NCI-H1436 treated with DMSO at 0.1 percent for 48 hours (cell line): ENCODE measurements at places on chromosomes 4 and X.
A peak's percentile ranks its signal among the peaks of the same experiment; 100 is the strongest.

DNA sequence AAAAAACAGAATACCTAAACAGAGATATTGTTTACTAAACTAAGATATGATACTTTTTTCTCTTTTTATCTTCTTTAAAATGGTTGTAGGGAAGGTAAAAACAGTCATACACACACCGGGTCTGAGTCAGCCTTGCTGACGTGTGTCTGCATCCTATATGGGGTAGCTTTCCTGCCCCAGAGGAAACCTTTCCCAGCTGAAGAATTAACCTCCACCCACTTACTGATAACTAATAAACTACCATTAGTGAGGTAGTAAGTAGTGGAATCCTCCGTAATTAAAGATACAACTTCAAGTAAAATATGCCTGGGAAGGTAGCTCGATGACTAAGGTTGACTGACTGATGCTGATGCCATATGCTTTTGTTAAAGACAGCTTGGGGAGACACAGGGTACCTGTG, 312.2 kb downstream of the DCTD start:
- DNase-seq = no peak

GRCh38 chr4:68062501-68062900, 67.2 kb downstream of the TMPRSS11F start:
- no peak for DNase-seq

DNA sequence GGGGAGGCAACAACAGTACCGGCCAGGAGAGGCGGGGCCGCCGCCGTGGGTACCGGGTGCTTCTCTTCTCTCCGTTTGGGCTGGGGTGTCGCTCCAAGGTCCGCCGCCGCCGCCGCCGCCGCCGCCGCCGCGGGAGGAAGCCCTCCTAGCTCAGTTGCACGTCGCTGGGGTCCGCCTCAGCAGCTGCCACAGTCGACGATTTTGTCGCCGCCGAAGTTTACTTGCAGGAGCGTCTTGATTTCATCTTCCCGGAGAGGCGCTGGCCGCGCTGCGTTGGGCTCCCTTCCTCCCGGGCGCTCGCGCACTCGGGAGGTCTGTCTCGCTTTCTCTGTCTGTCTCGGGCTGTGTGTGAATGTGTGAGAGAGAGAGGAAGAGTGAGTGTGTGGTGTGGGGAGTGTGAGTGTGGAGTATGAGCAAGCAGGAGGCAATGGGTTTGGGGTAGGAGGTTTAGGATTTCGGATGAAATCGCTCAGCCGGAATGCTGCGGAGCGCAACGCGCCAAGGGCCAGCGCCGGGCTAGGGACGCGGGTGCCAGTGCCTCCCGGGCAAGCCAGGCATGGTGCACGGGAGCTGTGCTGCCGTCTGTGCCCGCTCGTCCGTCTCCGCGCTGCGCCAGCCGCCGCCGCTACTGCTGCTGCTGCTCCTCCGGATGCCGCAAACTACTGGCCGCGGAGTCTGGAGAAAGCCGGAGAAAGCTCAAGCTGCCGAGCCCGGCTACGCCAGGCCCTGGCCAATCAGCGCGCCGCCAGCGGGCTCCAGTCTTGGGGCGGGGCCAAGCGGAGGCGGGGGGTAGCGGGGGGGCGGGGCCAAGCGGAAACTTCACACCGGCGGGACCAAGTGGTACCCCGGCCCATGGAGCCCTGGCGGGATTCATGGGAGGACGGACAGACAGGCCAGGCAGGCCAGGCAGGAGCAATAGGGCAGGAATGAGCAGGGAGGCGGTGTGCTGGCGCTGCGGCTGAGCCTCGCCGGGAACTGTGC, at the start of gene PCDH19:
PCDH19 (minus strand) TSS at position 664 of the 981 bp plus-strand sequence. CDS start 1,676 bp downstream, outside the sequence.
- no peak for DNase-seq

DNA sequence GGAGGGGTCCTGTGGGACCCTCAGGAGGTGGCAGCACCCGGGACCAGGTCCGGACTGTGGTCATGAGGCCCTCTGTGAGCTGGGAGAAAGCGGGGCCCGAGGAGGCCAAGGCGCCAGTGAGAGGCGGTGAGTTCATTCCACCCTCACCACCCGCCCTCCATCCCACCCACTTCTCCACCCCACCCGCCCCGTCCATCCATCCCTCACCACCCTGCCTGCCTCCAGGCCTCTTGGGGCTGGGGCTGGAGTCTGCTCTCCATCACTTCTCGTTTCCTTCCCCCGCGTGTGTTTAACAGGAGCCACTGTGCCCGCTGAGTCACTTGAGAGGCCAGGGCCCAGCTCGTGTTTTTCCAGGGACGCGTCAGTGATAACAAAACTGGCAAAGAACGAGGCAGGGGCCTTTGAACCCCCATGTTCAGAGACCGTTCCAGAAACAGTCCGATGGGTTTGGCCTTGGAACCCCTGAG, 6.2 kb downstream of the SH3TC1 start:
- no peak for DNase-seq

- DNase-seq = no peak
Observed at GRCh38 chr4:142435599-142436235, 410.4 kb downstream of the INPP4B start.

GRCh38 chr4:158970812-158971211, 132.1 kb upstream of the RAPGEF2 start:
- DNase-seq = no peak

DNA sequence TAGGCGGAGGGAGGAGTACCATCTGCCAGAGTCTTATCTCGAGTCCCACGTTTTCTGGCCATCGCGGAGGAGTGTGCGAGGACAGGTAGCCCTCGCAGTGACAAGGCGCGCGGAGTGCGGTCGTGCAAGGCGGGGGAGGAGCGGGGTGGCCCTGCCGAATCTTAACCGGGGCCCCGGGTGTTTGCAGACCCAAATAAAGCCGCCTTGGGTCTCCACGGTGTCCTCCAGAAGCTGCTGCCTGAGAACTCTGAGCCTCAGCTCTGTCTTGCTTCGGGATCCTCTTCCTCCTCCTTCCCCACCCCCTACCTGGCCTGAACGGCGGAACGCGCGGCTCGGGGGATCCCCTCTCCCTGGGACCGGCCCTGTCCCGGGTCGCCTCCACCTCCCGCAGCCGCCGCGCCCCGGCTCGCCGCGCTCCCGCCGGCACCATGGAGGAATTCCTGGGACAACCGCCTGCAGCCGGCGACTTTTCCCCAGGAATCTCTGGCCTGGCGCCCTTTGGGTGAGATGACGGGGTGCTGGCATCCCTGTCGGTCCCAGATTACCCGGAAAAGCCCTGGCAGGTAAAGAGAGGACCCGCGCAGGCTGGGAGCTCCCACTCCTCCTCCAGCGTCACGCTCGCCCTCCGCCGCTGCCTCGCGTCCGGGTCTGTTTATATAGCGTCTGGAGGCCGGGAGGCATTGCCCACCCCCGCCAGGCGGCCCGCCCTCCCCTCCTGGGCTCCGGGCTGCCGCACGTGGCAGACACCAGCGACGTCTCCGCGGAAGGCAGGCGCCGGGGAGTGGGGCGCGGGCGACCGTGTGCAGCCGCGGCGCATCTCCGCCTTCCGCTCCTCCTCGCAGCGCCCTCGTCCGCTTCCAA, at the start of gene GALNTL6:
GALNTL6 (plus strand) TSS at position 740 of the 861 bp plus-strand sequence.
- no peak for DNase-seq

DNA sequence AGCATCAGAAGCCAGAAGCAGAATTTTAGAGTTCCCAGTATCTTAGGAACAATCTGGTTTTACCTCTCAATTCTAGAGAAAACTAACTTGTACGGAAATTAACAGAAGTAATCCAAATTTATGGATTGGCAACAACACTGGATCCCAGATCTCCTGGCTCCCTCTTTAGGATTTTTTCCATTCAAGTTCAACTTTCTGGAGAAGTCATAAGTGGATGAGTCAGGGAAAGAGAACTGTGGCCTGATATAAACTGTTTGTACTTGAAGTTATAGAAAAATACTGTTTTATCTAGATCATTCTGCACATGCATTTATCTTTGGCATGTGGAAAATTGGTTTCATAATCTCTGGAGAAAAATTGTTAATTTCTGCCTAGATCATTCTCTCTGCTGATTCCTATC, 380.4 kb downstream of the PCDH7 start:
- DNase-seq = no peak

DNA sequence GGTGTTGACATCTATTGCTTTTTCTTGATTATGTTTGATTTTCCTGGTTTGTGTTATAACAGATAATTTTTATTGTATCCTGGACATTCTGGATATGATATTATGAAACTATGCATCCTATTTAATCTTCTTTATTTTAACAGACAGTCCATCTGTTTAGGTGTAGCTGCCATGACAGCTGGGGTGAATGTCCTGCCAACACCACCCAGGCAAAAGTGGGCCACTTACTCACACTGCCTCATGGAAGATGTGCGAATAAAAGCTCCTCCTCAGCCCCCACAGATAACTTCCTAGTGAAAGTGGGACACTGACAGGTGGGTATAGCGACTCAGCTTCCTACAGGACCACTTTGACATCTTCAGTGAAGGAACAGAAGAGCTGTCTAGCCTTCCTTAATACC, 18.4 kb upstream of the CNKSR2 start:
- DNase-seq = no peak

GRCh38 chr4:147110473-147111367, 165.1 kb upstream of the TTC29 start:
- DNase-seq = no peak

DNA sequence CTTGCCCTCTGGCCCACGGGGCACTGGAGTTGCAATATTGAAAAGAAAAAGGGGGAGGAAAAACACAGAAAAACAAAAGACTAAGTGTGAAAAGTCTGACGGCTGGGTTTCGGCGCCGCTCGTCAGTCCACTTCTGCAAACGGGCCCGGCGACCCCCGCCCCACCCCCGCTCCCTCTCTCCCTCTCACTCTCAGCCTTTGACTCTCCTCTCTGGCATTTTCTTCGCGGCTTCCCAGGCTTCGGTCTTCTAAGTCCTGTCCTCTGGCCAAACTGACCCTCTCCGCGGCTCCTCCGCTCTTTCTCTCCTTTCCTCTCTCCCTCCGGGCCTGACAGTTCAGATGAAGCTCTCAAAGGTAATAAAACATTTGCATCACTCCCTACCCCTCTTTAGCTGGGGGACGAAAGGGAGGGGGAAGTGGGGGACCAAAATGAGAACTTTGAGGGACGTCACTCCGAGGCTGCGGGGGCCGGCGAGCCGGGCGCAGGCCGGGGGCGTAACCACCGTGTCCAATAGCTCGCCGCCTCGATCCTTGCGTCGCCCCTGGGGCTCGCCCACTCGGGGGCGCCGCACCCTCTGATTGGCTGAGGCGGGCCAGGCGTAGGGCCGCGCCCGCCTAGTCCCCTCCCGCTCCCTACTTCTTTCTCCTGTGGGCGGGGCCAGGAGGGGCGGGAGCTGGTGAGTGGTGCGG, at the start of gene NKX6-1:
NKX6-1 (minus strand) TSS at position 358 of the 689 bp plus-strand sequence. CDS start 1,064 bp downstream, outside the sequence.
- peak; percentile 71 for DNase-seq

DNA sequence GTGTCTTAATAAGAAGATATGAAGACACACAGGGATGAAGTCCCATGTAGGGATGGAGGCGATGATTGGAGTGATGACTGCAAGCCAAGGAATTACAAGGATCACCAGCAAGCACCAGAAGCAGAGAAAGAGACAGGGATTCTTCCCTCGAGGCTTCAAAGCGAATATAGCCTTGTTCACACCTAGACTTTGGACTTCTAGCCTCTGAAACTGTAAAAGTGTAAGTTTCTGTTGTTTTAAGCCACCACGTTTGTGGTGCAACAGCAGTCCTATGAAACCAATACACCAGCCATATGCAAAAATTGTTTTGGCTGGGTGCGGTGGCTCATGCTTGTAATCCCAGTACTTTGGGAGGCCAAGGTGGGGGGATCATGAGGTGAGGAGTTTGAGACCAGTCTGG, 9.8 kb upstream of the PDS5A start:
- DNase-seq = no peak

- no peak for DNase-seq
Observed at GRCh38 chr4:101774807-101775206, 15.7 kb upstream of the BANK1 start.

DNA sequence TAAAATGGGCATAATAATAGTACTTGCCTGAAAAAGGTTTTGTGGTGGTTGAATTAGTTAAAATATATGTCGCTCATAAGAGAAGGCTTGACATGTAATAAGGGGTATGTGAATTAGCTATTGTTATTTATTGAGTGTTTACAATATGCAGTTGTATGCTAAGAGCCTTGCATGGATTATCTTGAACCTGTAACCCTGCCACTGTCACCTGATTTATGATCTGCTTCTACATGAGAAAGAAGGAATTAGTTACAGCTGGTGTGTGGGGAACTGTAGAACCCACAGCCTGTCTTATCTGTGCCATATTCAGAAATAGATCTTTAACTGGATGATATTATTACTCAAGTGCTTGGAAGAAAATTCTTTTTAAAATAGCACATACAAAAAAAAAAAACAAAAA, 227.7 kb downstream of the LDB2 start:
- no peak for DNase-seq

DNA sequence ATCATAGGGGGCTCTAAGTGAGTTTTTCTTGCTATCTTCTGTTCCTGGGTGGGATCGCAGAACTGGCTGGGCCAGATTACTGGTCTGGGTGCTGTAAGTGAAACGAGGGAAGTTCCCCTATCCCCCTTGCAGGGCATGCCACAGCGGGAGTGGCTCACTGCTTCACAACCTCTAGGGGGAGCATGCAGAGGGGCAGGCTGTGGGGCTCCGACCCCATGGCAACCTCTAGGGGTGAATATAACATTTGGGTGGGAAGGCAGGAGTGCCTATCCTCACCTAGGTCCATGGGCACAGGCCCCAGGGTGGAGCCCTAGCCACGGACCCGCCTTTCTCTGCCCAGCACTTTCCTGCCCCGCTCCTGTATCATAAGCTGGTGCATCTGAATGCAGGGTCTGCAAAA, 1.7 kb upstream of the RRAGB start:
- no peak for DNase-seq

- DNase-seq = no peak
Observed at GRCh38 chr4:11736978-11737377, 308.3 kb upstream of the HS3ST1 start.

DNA sequence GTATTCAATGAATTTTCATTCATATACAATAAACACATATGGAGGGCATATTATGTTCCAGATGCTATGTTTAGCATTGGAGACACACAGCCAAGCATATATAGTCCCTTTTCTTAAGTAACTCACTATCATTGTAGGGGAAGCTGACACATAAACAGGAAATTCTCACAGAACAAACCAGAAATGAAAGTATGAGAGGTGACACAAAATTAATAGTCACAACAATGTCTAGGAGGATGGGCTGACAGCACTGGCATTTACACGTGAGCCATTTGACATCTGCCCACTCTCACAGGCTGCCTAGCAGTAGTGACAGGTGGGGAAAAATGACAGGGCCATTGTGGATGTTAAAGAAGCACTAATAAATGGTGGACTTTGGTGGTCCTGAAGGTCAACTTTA, 2.6 kb upstream of the CNOT6L start:
- DNase-seq = no peak

DNA sequence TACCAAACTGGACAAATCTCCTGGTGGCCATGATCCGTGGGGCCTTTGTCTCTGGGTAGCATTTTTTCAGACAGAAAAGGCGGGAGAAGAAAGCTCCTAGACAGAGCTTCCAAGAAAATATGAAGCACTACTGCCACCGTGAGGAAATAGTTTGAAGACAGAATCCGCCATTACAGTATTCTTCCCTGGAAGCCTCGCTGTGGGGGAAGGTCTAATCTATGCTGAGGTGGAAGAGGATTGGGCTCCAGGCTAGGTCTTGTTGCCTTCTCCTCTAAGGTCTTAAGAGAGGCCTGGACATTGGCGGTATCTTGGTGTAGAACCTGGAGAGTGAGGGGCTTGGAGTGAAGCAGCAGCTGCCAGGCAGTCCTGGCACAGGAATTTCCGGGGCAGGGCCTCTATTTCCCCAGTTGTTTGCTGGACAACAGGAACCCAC, 218.9 kb downstream of the OR13H1 start:
- no peak for DNase-seq
